Fibroblast of the aortic adventitia (primary cell): ENCODE measurements at places on chromosomes 2 and 18.

DNA sequence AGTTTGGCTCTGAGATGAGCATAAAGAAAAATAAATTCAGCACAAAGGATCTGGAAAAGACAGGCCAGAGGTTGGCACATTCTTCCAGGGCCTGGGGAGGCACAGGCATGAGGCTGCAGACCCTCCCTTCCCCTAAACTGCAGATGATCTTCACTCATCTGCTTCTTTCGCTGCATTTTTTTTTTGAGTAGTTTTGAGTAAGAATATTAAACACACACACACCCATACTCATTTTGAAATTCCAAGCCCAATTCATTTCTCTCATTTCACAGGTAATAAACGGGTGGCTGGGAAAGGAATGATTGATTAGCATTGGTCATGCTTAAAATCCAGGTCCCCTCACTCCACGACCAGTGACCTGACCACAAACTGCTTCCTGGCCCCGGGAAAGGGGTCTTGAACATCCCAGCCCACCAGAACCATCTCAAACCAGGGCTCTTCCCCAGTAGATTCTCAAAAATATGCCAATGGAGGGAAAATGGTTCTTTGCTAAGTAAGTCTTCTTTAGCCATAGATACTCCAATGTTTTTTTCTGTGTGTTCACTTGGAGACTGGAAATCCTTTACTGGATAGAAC, 219.6 kb downstream of the ANAPC1 start:
- DNase-seq = no peak

- no peak for DNase-seq
These were observed 32.7 kb downstream of the NLRC4 start for GRCh38 chr2:32231959-32232358.

DNA sequence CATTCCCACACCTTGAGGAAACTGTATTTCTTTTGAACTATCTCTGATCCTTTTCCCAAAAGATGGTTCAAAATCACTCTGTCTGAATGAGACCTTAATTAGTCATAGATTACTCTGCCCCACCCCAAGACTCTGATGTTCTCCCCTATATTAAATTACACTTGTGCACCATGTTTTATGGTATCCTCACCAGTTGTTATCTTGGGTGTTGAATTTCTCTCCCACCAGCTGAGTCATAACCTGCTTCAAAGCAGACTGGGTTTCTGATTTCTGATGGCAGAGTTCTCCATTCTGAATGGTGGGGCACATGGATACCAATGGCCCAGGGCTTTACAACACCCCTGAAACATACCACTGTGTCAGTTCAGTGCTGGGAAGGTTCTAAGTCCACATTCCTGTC, 15.0 kb downstream of the CDH20 start:
- no peak for DNase-seq

GRCh38 chr2:73516033-73516432, 126.2 kb downstream of the NAT8 start:
- DNase-seq = no peak

DNA sequence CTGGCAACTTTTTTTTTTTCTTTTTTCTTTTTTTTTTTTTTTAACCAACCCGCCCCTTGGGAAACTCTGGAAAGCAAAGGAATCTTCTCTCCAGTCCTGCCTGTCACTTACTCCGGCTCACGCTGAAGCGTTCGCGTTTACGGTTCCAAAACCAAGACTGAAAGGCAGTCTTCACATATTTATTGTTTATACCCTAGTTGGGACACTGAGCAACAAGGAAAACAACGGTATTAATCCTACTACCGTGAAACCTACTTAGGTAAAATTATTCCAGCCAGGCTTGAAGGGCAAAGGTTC, 125.4 kb downstream of the OSBPL1A start:
- DNase-seq = peak; percentile 66

GRCh38 chr18:61549416-61549815, 216.2 kb downstream of the CDH20 start:
- DNase-seq = no peak

DNA sequence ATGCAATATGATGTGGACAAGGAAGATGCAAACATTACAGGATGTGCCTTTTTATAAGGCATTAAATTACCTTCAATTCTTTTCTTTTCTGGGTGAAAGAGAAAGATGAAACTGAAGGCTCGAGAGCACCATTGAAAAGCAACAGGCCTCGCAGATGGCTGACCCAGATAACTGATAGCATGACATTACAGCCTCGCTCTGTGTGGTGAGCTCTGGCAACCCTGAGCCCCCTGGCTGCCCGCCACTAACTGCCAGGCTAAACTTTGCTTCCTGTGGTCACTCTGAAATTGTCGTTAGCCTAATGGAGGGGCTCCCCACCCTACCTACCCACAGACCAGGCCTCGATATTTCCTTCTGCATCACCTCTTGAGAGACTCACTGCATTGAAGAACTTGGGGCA, 516.8 kb upstream of the FANCL start:
- DNase-seq = no peak

DNA sequence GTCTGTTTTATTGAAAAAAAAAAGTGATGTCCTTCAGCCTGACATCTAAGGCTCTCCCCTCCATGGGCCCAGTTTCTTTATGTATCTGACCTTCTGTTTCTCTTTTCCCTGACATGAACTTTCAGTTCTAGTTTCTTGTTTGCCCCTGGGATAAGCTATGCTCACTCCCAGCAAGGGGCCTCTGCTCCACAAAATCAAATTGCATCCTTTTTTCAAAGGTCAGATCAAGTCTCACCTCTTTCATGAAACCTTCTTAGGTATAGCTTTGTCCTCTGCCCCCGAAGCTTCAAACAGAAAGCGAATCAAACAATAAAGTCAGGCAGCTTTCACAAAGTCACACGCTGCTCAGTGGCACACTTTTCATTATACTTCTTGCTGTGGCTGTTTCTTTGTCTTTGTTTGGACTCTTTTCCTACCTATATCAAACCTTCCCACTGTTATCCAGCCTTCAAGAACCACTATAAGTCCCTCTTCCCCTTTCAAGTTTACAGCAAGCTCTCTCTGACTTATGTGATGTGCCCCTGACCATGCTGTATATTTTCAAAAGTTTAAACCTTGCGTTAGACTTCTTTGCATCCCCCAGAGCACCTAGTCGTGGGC, 23.3 kb downstream of the MAP3K19 start:
- DNase-seq = no peak

DNA sequence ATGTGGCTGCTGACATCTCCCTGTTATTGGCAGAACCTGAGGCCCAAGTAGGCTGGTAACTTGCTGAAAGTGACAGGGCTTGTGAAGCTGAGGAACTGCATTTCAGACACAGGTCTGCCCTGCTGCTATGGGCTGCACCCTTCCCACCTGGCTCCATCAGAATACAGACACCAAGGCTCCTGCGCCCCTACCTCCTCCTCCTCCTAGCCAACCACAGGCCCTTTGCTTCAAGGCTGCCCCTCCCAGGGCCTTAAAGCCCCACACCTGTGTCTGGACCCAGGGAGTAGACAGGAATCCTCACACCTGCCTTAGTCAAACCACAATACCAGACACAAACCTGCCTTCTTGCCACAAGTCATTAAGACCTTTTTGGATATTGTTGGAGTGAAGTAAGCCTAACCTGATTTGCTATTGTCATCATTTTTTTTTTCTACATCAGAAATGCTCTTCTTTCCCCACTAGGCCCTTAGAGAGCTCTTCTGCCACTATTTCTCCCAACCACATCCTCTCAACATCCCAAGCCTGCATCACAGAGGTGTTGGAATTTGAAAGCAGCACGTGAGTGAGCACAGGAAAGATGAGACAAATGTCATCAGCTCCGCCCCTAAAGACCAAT, 489.7 kb downstream of the EIPR1 start:
- no peak for DNase-seq

DNA sequence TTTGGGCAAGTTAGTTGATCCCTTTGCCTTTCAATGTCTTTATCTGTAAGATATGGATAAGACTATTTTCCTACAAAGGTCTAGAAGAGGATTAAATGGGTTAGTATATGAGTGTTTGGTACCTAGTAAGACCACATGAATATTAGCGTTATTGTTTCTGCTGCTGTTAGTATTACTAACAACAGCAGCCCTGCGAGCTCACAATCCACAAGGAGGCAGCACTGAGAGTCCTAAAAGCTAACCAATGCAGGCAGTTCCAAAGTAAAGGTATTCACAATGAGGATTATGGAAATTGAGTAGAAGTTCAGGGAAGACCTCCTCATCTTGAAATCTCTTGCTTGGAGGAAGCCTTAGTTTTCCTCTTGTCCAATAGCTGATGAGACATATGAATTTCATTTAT, 248.9 kb downstream of the TDRD15 start:
- no peak for DNase-seq

GRCh38 chr18:46794607-46795006, 37.8 kb upstream of the ST8SIA5 start:
- DNase-seq = no peak

DNA sequence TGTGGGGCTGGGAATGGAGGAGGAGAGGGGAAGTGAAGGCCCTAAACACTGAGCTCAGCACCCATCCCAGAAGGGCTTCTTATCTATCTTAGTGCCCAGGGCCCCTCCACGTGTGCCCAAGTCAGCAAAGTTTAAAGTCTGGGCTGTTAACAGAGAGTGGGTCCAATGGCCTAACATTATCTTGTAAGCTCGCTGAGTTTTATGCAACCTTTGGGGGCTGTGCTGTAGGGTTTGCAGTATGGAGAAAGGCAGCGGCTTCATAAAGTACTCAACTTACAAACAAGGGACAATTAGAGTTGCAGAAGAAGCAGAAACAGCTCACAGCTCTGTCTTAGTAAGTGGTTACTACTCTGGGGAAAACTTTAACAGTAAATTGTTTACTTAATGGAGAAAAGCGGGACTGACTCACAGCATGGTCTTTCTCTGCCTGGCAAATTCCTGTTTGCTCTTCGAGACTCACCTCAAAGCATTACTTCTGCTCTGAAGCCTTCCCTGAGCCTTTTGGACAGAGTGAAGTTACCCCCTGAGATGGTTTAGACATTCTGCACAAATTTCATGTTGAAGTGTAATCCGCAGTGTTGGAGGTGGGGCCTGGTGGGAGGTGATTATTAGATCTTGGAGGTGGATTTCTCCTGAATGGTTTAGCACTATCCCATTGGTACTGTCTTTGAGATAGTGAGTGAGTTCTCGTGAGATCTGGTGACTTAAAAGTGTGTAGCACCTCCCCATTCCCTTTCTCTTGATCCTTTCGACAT, 9.0 kb downstream of the ENOSF1 start:
- DNase-seq = peak; percentile 70

DNA sequence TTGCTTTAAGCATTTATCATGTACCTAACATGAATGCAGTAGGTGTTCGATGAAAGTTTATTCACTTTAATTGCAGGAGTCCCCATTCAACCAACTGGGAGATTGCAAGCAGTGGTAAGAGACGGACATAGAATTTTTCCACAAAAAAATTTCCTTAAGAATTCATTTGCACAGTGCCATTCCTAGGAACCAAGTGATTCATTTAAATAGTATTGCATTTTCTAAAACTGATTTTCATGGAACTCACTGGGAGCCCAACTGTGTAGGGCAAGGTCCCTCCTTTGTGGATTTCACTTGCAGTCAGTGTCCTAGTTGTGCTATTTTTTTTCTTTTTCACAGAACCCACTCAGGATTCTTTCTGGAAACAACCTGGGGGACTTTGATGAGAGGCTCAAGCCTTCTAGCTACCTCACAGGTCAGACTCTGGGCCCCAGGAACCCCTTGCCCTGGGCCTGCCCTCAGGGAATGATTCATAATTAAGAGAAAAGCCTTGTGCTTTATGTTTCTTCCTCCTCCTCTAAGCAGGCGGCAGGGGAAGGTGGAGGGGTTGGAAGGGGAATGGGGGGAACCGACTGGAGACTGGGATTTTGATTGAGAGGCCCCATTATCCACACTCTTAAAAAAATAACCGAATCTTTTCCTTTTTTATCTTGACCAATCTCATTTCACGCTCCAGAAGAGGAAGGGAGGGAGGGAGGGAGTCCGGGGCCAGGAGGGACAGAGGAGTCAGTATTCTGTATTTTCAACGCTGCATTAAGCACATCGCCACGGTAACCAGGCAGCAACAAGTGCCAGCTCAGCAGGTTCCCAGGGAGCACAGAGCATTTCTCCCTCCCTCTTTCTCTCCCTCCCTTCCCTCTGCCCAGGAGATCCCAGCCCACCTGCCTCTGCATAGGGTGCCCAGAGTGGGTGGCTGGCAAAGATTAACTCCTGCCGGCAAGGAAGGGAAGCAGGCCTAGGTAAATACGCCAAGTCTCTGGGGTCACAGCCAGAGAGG, 51.8 kb downstream of the PSD4 start:
- no peak for DNase-seq

- no peak for DNase-seq
These were observed 99.1 kb downstream of the GREB1L start for GRCh38 chr18:21341141-21341540.

GRCh38 chr2:212227755-212228154, 310.8 kb downstream of the ERBB4 start:
- DNase-seq = peak; percentile 92

- DNase-seq = no peak
These were observed 20.8 kb downstream of the DOK1 start for GRCh38 chr2:74575320-74575719.

DNA sequence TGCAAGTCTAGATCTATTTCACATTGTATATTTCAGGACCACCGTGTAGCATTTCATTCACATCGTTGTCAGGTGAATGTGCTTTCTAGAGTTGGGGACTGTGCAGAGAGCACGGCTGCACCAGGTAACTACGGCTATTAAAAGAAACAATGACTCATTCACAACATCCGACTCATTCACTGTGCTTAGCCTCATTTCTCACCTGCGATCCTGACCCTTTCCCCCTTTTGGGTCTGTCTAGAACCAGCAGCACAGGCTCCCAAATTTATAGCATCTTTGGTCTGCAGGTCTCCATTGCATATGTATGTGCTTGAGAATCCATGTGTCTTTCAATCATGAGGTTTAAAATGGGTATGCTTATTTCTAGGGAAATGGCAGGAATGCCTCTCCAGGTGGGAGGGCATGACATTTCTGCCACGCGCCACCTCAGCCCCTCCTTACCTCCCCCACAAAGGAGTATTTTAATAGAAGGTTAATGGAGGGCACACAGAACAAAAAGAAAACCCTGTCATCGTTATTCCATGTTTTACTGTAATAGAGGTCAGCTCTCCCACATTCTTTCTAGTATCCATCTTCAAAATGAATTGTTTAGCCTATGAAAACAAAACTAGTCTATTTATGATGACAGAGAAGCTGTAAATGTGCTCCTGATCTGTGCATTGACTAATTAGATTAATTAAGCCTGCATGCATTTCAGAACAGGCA, 246.7 kb upstream of the EPHA4 start:
- DNase-seq = no peak

GRCh38 chr2:102273619-102274211, 37.6 kb upstream of the IL1RL1 start:
- DNase-seq = no peak

DNA sequence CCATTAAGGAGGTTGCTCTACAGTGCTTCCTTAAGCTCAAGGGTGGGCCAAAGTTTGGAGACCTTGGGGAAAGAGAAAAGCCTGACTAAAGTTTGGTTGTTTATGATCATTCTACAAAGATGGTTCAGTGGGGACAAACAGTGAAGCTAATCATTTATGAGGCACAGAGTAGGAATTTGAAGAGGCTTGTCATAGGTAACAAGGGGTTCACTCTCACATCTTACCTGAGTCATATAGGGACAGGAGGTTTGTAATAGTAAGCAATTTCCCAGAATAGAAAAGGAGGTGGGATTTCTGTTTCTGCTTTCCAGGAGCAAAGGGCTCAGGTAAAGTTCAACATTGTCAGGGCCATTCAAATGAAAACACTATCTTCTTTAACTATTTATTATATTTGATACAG, 787.9 kb downstream of the CPS1 start:
- no peak for DNase-seq

- peak; percentile 98 for DNase-seq
These were observed 54.8 kb downstream of the CDC42EP3 start for GRCh38 chr2:37616677-37617005.

- DNase-seq = no peak
These were observed 150.9 kb upstream of the KCNH7 start for GRCh38 chr2:162989507-162989906.

- no peak for DNase-seq
These were observed at the start of gene NOTO for GRCh38 chr2:73202156-73203054. Gene NOTO (plus strand): TSS chr2:73202574. CDS start chr2:73202667, 93 bp downstream.
